Posterior vena cava (tissue), 2 donors: ENCODE measurements at places on chromosomes 3 and 15. TPM values are rescaled to one million over a fixed set of nuclear protein-coding genes. Genes with fewer than 3 reads are reported as not detected.

GRCh38 chr3:188584958-188585689, 431.2 kb downstream of the LPP start:
- DNase-seq, result no peak

Gene TCF12
- total RNA-seq, result 95.2 TPM

DNA sequence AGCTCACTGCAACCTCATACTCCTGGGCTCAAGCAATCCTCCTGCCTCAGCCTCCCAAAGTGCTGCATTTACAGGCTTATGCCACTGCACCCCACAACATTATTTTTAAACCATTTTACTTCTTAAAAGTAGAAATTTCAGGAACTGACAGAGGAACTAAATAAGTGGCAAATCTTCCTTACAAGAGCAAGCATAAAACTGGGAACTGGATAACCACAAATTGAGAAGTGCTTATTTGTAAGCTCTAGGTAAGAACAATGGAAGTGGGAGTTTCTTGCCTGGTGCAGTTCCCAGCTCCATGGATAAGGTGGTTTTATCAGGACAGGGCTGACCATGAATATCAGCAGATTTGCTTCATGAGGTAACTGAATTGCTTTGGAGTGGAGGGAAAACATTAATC, 655.2 kb downstream of the DIPK2A start:
- DNase-seq, result no peak

DNA sequence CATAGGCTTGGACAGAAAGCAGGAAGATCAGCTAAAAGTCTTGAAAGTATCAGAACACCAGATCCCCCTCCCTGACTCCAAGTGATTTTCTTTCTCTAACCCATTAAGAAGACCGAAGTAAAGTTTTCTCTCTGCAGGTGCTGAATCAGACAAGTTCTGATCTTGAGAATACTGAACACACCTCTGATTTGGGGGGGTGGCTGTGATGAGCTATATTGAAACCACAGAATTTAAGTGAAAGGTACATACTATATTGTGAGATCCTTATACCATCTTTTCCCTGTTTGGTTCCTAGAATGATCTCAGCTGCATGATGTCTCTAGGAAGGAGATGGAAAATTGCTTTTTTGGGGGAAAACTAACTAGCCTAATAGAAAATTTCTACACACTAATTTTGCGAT, 196.0 kb downstream of the DIPK2A start:
- DNase-seq, result no peak

GRCh38 chr3:30847592-30847991, 46.9 kb downstream of the GADL1 start:
- no peak for DNase-seq

Gene ALDH1A2
- 8.1 TPM for total RNA-seq
